ENCODE measurements at places on chromosomes 16 and 17.

GRCh38 chr16:68074850-68075555 is 10.2 kb upstream of the NFATC3 start:
- DNase-seq, result no peak

- peak; percentile 45 for DNase-seq
Observed at GRCh38 chr17:47717979-47718621, 14.9 kb upstream of the TBX21 start.

- no peak for DNase-seq
Observed at GRCh38 chr16:69318177-69318910, 7.2 kb downstream of the VPS4A start.

DNA sequence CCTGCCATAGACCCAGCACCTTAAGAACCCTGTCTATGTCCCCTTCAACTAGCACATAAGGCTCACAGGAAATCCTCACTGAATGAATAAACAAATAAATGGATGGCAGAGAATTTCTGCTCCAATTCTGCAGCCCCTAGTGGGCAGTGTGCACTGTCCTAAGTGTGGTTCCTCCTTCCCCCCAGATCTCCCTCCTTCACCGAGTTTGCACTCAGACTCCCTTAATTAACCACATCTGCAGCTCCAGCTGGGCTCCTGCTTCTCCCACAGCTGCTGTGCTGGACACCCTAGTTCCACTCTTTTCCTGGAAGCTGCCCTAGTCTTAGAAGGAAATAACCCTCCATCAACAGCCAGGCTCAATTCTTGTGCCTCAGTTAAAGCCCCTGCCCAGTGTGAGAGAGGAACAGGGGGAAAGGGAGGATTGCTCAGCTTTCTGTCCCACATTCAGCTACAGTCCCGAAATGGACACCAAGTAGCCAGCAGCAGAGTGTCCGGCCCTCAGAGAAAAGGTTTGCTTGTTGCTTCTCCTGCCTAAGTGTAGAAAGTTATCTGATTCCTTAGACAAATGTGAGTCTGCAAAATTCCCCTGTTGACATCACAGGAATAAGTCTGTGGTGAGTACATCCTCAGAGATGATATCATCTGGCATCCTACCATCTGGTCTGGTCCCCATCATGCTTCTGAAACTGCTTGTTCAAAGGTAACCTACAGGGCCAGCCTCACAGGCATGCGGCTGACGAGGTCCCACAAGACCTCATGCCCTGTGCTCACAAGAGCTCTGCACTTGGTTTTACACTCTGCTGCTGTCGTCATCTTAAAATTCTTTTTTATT is 12.3 kb downstream of the LRRC3C start:
- peak; percentile 66 for DNase-seq

GRCh38 chr16:73067671-73068540 is 20.0 kb upstream of the ZFHX3 start:
- no peak for DNase-seq

DNA sequence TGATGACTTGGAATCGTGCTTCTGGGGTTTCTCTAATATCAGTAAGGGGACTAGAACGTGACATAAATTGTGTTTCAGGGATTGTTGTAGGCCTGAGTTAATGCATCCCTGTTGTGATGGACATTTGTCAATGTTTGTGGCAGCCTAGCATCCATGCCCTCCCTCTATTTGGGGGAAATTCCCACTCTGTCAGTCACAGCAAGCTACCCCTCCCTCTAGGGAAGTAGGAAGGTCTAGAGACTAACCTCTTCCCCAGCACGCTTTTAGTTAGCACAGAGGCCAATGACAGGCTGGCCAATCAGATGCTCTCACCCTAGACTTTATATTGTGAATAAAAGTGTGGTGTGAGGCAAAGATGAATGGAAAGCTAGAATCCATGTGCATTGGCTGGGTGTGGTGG is 32.4 kb upstream of the NF1 start:
- DNase-seq, result no peak

DNA sequence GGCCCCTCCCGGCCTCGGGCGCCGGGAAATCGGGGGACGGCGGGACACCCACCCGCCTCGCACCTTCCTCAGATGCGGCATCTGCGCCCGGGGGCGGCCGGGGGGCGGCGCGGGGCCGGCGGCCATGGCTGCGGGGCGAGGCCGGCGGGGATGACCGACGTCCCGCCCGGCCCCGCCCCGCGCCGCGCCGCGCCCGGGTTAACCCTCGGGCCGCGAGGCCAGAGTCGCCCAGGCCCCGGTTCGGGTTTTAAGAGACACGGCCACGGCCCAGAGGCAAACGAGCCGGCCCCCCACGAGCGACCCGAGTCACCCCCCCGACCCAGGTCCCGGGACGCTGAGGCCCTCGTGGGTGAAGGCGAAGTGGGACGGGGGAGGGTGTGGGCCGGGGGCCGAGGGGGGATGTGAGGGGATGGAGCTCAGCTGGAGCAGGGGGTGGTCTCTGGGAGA is at the start of gene RGS11:
Gene RGS11 (minus strand): TSS at position 159 of the 447 bp plus-strand sequence. CDS start 33 bp downstream, at position 126.
- no peak for DNase-seq

DNA sequence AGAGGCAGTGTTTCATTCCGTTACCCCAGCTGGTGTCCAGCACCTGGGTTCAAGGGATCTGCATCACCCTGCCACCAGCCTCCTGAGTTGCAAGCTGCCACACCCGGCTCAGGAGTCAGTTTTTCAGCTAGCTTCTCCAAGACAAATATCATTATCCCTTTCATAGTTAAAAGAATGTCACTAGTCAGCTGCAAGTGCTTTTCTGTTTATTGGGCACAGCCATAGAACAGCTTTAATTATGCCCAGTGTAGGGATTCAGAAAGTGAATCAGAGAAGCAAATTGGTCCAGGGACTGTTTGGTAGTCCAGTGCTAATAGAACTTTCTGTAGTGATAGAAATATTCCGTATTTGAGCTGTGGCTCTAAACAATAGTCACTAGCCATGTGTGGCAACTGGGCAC is 2.9 kb upstream of the AOC3 start:
- no peak for DNase-seq

- DNase-seq, result no peak
Observed at GRCh38 chr17:19755821-19756510, 7.9 kb upstream of the ALDH3A1 start.

- DNase-seq, result peak; percentile 86
Observed at GRCh38 chr17:81365148-81365600, 30.1 kb upstream of the BAHCC1 start.

DNA sequence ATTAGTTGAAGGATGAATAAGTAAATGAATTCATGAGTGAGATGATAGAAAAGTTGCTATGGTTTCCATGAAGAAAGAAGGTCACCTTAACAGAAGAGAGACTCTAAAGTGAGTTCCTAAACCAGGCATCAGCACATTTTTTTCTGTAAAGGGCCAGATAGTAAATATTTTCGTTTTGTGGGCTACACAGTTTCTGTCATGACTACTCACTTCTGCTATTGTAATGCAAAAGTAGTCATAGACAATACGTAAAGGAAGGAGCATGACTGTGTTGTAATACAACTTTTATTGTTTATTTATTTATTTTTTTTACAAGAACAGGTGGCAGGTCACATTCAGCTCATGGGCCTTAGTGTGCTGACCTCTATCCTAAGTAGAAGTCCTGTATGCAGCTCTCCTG is 426.1 kb upstream of the DYNLRB2 start:
- no peak for DNase-seq

- peak; percentile 28 for DNase-seq
Observed at GRCh38 chr17:2500446-2500845, 11.2 kb downstream of the METTL16 start.

DNA sequence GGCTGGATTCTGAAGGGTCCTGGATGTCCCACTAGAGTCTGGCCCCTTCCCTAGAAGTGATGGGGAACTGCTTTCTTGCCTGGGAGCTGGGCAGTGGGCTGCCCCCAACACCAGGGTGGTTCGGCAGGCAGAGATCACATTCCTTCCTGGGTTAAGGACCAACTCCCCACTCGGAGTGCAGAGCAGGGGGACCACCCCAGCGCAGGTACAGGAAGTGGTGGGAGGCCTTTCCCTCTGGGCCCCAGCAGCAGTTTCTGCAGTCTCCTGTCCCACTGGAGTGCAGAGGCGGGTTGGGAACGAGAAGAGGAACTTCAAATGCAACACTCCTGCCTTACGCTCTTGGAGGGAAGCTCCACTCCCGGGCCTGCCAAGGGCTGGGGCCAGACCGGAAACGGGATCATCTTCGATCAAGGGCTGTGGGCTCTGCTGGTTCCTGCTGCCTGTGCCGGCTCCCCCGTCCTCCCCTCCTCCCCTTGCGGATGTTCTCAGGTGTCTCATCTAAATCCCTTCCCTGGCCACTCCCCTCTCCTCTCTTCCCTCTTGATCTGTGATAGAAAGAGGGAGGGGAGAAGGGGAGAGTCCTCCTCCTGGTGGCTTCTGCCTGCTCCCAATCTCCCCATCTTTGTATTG is 9.0 kb upstream of the NGFR start:
- no peak for DNase-seq

DNA sequence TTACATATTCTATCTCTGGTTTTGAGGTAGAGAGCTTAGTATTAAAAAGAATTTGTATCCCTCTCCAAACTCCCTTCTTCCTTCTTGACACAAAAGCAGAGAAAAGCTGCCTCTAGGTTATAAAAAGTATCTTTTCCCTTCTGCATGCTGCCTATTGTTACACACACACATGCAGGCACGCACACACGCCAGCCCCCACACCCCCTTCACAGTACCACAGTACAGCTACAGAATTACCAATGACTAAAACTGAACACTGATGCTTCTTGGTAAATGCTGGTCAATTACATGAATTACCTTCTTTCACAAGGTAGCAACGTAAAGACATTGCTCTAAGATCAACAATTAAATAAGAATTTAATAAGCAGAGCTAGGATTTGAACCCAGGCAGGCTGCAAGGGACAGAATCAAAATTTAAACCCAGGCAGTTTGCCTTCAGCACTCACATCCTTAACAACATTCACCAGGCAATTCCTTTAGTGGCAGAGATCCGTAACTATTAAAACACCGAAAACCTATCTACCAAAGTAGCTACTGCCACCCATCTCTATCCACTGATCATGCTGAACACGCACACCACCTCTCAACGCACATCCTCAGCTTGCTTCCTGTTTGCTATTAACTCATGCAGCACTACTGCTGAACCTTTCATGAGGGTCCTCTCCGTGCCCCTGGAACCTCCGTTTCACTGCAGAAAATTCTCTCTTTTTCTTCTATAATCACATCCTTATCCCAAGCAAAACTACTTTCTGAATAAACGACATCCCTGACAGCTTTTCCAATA is 37.8 kb downstream of the YWHAE start:
- DNase-seq, result peak; percentile 24

DNA sequence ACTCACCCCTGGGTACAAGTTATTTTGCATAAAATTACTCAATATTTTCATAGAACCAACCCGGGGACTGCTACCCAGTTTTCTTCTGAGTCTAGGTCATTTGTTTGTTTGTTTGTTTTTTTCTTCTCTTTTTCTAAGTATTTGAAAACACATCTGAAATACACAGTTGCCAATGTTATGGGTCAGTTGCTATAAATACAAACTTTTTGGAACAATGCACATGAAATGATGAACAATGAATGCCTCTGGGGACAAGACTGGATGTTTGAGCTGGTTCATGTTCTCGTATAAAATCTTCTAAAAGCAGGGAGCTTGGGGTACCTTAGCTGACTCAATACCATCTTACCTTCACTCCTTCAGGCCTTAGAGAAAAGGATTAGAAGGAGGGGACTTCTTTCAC is 30.5 kb downstream of the TMEM238L start:
- DNase-seq, result no peak

GRCh38 chr16:75622761-75623605 is at the start of gene ADAT1:
TSS of gene ADAT1 (minus strand) at chr16:75623281. CDS start at chr16:75620799, 2,482 bp downstream.
- peak; percentile 99 for DNase-seq

- DNase-seq, result peak; percentile 6
Observed at GRCh38 chr17:33521784-33522183, 228.7 kb upstream of the ASIC2 start.

DNA sequence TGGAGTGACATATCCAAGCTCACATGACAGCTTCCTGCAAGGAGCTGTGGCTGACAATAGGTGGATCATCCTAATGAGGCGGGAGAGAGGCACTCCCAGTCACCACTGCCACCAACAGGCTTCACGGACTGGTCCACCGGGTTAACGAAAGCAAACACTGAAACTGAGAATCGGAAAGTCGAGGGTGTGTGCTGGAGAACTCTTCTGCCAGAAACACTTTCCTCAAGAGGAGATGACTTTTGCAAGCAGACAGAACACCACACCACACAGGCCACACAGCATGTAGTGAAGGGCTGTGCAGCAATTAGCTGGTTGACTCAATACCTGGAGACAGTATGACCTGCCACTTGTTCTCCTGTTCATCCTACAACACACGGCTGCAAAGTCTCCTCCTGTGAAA is 53.0 kb upstream of the DNAJA2 start:
- no peak for DNase-seq

GRCh38 chr17:82228842-82229697 is at the start of gene SLC16A3:
TSS of gene SLC16A3 (plus strand) at chr17:82229042. CDS start at chr17:82236009, 6,967 bp downstream.
- DNase-seq, result peak; percentile 88

- peak; percentile 79 for DNase-seq
Observed at GRCh38 chr17:82668631-82669099, 20.4 kb upstream of the WDR45B start.

DNA sequence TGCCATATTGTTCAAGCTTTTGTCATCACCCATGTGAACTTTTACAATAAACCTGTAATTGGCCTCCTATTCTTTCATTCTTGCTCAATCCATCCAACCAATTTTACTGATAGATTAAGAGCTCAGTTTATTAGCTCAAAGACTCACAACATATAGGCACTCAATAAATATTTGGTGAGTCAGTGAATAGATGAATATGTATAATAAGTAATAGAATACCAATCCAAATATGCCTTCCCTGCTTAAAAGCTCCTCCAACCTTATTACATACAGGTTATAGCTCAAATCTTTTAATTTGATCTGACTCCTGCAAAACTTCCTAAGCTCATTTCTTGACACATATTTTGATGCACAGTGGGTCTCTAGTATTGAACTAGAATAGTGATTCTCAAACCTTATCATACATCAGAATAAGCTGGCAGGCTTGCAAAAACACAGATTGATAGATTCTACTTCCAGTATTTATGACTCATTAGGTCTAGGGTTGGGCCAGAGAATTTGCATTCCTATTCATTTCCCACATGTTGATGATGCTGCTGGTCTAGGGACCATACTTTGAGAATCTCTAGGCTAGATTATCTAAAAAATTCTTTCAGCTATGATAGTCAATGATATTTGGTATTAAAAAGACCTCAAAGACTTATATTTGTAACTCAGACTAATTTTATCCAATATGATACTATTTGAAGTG is 114.4 kb downstream of the PCTP start:
- DNase-seq, result no peak

- DNase-seq, result peak; percentile 23
Observed at GRCh38 chr17:69651921-69652320, 237.4 kb downstream of the MAP2K6 start.

- no peak for DNase-seq
Observed at GRCh38 chr17:66310528-66311148, 8.2 kb downstream of the PRKCA start.

GRCh38 chr16:74892574-74893461 is 92.1 kb downstream of the WDR59 start:
- DNase-seq, result no peak

GRCh38 chr16:85395207-85395912 is 217.8 kb upstream of the GSE1 start:
- DNase-seq, result peak; percentile 97

GRCh38 chr16:57755726-57756423 is 20.3 kb downstream of the KATNB1 start:
- no peak for DNase-seq

GRCh38 chr16:280005-280460 is 358 bp upstream of the ARHGDIG start:
- DNase-seq, result no peak
